ENCODE measurements at places on chromosomes 16 and 17. TPM values are rescaled to one million over a fixed set of nuclear protein-coding genes. Genes with fewer than 3 reads are reported as not detected.
A peak's percentile ranks its signal among the peaks of the same experiment; 100 is the strongest.

- no peak for DNase-seq
Observed at GRCh38 chr16:2333231-2333630, 7.3 kb downstream of the ABCA3 start.

Gene KRT12
- total RNA-seq = not detected

DNA sequence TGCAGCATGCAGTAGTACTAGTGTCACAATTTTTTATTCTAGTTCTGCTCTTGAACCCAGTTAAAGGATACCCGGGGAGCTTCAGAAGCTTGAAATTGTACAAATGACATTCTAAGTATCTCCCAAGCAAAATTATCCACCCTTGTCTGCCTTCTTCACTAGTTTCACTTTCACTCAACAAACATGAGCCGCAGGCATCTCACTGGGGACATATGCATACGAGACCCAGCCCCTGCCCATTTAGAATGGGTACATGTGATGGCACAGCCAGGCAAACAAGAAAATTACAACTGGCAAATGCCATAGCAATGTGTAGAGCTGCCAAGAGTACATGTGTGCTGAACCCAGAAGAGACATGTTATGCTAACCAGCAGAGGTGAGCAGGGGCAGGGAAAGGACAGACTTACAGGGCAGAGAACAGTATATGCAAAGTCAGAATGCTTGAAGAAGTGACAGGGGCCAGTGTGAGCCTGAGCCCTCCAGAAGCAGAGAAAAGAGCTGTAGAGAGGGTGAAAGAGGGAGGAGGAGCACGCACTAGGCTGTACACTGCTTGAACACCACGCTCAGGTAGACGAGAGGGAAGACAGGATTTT is 8.3 kb downstream of the GINS2 start:
- no peak for DNase-seq

Gene SLC5A11
- total RNA-seq = not detected

Gene ADAD2
- total RNA-seq = not detected

Gene CCL3
- total RNA-seq = not detected

Gene KCNJ12
- total RNA-seq = 1.7 TPM

- DNase-seq = no peak
Observed at GRCh38 chr16:73033271-73033998, 14.5 kb downstream of the ZFHX3 start.

DNA sequence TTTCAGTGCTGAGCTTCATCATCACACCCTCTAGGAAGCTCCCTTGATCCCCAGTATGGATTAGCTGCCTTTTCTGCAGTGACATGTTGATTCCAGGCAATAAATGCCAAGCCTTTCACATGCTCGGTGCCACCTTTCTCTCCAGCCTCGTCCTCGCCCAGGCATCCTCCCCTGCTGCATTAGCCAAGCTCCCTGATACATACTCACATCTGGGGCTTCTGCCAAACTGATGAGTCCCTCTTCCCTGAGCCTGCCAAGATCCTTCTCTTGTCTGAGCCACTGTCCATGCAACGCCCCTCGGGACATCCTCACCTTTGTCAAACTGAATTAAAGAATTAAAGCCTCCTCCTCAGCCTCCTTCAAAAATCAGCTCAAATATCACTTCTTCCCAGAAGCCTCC is 538.5 kb upstream of the CDH11 start:
- peak; percentile 19 for DNase-seq

DNA sequence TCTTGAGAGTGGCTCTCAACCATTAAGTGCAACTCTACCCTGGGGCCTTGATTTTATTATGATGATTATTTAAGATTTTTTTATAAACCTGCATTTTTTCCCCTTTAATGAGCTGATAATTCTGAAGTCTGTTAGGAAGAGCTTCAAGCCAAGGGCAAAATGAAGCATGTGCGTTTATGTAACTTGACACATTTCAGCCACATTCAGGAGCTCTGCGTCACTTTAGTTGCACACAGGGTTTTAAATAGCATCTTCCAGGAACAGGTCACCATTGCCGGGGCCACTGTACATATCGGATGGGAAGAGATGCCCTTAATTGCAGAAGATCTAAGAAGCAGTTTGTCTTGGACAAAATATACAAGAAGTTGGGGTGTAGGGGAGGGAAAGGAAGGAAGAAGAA is 89.6 kb downstream of the BMERB1 start:
- no peak for DNase-seq

Gene CHST5
- not detected for total RNA-seq

Gene CHRNE
- 4.9 TPM for total RNA-seq

- no peak for DNase-seq
Observed at GRCh38 chr16:12026741-12027490, 50.4 kb downstream of the SNX29 start.

DNA sequence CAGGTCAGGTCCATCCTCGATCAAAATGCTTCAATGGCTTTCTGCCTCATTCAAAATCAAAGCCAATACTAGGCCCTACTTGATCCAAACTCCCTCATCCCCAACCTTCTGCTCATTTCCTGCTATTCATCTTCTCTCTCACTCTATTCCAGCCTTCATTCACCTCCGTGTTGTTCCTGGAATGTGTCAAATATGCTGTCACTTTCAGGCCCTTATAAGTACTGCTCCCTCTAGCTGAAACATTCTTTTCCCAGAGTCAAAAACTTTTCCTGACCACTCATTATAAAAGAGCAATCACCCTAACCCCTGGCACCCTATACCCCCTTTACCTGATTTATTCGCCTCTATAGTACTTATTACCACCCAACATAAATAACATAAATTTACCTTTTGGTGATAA is 303.7 kb upstream of the PMFBP1 start:
- no peak for DNase-seq

DNA sequence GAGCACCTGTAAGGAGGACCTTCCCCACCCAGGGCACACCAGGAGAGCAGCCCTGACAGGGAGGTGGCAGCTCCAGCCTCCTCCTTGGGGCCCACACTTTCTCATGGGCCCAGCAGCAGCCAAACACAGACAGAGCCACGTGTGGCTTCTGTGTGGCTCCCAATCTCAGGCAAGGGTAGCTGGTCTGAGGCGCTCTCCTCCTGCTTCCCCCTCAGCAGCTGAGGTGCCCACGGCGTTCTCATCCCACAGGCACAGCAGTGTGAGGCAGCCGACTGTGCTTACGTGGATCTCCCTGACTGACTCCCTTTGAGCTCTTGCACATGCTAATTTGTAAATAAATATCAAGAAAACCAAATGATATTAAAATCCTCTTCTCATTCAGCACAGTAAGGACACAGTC is 30.9 kb downstream of the CMTM3 start:
- no peak for DNase-seq

DNA sequence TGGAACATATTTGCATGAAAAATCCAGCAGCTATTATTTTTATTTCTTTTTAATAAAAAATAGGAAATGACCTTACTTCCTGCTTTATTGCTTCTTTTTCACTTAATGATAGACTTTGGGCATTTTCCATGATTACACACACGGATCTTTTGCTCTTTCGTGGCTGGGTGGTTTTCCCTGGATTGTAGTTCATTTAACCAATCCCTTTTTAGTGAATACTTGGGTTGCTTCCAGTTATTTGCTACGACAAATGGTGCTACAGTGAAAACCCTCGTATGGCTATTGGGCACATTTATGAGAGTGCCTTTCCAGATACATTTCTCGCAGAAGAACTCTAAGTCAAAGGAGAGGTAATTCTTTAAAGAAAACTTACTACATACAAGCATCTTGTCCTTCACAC is 38.6 kb downstream of the FOXL1 start:
- DNase-seq = no peak

- DNase-seq = no peak
Observed at GRCh38 chr17:4506175-4506813, 7.6 kb downstream of the SPNS2 start.

DNA sequence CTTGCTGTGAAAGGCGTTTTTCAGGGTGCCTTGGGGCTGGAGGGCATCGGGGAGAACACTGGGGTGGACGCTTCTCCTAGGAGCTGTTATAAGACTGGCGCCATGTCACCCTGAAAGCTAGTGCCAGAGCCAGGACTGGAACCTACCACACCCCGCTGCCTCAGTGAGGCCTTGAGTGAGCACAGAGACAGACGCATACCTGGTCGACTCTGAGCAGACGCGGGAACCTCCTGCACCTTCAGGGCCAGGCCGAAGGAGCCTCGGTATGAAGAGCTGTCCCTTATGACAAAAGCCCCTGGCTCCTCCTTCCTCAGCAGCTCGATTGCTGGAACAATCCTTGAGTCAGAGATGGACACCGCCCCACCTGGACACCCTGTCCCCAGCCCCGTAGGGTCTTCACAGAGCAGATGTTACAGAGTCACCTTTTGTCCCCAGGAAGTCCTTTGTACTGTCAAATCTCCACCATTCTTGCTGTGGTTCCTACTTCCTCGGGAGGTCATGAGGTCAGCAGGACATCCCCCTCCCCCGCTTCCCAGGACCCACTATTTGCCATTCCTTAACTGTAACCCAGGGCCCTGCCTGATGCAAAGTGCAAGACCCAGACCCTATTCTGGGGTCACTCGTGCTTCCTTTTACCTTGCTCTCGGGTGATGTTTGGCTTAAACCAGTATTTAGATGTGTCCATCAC is 17.0 kb downstream of the TNS4 start:
- no peak for DNase-seq

Gene TP53TG3E
- not detected for total RNA-seq

DNA sequence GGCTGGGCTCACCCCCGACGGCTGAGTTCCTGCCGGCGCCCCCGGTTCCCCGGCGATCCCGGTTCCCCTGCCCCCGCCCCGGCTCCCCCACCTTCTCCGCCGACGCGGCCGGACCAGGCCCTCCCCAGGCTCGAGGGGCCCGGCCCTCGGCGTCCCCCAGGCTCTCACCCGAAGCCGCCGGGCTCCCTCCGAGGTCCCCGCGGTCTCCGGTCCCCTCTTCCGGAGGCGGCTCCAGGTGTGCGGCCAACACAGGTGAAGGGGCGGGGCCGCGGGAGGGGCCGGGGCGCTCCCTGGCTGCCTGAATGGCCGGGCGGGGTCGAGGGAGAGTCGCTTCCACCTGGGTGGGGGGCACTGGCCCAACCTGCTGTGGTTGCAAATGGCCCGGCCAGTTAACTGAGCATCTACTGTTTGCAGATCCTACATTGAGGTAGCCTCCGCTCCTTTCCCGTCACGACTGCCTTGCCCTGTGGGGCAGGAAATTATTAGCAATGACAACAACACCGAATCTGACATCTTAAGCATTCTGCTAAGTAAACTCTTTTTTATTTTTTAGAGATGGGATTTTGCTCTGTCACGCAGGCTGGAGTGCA is at the start of gene BICDL2:
Gene BICDL2, minus strand, starts transcription at position 219 of the 590 bp plus-strand sequence. CDS start 1,448 bp downstream, outside the sequence.
- DNase-seq = no peak

DNA sequence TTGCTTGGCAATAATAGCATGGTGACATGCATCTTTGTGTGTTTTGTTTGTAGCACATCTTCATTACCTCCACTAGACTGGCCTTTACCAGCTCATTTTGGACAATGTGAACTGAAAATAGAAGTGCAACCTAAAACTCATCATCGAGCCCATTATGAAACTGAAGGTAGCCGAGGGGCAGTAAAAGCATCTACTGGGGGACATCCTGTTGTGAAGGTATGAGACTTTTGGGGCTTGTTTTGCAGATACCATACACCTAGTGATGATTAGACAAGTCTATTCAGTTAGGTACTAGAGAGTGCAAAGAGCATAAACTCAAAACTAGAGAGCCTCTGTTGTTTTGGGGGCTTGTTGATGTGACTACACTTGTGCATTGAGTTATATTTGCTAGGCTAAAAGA is 41.2 kb downstream of the NFATC3 start:
- peak; percentile 16 for DNase-seq

- DNase-seq = no peak
Observed at GRCh38 chr17:76775021-76775600, 37.2 kb downstream of the MFSD11 start.

GRCh38 chr16:85918436-85918835 is 19.5 kb downstream of the IRF8 start:
- no peak for DNase-seq

DNA sequence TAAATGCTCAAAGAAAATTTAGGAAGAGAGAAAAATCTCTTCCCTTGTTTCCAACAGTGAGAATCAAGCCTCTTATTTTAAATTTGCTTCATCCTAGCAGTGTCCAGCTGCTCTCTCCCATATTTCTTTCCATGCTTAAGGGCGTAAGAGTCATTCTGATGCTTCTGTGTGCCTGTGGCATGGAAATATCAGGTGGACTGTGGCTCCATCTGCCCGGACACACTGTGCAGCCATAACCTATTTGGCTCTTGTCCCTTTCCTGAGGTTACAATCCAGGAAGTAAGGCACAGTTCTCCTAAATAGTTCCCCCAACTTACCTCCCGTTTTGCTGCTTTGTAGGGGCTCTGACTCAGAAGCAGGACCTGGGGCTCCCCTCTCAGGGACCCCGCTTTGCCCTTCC is 6.3 kb upstream of the KRT222 start:
- no peak for DNase-seq

All from fibroblast of the aortic adventitia (primary cell).